ENCODE measurements at places on chromosomes 7 and 10. TPM values are rescaled to one million over a fixed set of nuclear protein-coding genes. Genes with fewer than 3 reads are reported as not detected.

DNA sequence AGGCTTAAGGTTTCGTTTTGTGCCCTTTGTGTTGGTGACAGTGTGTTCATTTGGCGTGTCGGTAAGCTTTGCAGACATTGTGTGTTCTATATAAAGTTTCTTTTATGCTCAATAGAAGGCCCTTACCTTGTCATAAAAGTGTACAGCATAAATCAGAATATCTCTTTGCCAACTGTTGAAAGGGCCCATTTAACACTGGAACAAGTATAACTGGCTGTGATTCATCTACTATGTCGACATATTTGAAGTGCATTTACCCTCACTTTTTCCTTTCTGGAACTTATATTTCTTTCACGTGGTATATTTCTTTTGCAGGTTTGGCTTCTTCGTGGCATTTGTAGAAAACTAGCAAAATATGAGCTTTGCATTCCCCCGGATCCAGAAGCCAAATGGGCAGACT lies 32.7 kb downstream of the EEPD1 start:
- H3K27ac ChIP-seq, result no peak overlapping the region
- peaks cover 7% of the 10 kb centered on the region for H3K4me1 ChIP-seq
- no peak overlapping the region for H3K4me3 ChIP-seq

RALA gene
- total RNA-seq, result 6.0 TPM

- H3K36me3 ChIP-seq, result no peaks in the 10 kb centered on the region
- H3K4me3 ChIP-seq, result no peak overlapping the region
- no peaks in the 10 kb centered on the region for H3K27me3 ChIP-seq
- no peak overlapping the region for H3K27ac ChIP-seq
These were observed 357.2 kb downstream of the HPSE2 start for GRCh38 chr10:98878418-98878817.

DNA sequence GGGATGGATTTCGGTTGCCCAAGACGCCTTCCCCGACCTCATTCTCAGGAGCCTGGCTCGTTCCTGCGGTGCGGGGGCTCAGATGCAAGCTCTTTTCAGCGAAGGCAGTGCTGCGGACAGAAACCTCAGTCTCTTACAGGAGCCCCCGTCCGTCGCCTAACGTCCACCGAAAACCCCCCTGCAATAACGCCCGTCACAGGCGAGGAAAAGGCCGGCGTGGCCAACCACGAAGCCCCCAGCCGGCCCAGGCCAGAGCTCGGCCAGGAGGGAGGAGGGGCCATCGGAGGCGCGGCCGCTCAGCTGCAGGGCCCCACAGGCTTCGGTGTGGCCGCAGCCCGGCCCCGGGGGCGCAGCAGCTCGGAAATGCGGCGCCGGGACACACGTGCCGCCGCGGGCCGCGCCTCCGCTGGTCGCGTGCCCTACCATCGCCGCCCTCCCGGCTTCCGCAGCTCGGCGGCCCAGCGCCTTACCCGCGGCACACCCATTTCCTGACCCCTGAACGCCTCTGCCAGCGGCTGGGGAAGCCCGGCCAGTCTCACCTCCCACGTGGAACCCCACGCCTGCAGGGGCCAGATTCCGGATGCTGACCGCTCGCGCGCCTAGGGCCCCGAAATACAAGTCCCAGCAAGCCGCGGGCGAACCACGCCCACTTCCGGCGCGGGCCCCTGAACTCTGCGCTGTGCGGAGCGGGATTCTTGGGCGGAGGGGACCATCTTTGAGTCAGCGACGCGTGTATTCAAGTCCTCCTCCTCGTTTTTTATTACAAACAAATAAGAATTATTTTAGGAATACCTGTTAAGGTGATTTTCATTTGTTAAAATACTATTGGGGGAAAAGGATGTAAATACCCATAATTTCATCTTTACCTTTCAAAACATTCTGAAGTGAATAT lies at the start of gene ZNF239:
ZNF239 (minus strand) TSS at position 616 of the 892 bp plus-strand sequence. CDS start 16,537 bp downstream, outside the sequence.
- H3K4me3 ChIP-seq, result peak within 1 kb of the TSS; percentile 74
- peak; percentile 96 for DNase-seq
- H3K27me3 ChIP-seq, result no peaks in the 10 kb centered on the region

DNA sequence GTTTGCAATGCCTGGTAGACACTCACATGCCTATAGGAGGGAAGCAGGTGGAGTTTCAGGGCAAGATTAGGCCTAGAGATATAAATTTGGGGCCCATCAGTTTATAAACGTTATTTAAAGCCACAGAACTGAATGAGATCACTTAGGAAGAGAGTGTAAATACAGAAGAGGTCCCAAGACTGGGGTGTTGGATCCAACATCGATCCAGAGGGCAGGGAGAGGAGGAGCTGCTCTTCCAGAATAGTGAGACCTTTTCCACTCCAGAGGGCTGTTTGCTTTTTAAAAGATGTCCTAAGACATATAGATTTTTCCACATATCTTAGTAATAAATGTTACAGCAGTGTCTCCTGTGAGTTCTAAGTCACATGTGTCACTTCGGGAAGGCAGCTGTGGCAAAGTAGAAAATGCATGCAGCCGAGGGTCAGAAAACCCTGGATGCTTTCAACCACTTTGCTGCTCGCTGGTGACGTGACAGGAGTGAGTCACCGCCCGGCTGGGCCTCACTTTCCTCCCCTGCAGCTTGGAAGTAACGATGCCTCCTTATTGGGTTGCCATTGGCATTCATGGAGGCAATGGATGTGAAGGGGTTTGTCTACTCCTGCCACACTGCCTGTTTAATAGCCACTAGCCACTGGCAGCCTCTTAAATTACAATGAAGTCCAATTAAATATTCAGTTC lies 95.4 kb downstream of the TRIL start:
- H3K27ac ChIP-seq, result no peak overlapping the region
- no peaks in the 10 kb centered on the region for H3K27me3 ChIP-seq
- no peaks in the 10 kb centered on the region for H3K36me3 ChIP-seq
- H3K4me1 ChIP-seq, result no peaks in the 10 kb centered on the region

DNA sequence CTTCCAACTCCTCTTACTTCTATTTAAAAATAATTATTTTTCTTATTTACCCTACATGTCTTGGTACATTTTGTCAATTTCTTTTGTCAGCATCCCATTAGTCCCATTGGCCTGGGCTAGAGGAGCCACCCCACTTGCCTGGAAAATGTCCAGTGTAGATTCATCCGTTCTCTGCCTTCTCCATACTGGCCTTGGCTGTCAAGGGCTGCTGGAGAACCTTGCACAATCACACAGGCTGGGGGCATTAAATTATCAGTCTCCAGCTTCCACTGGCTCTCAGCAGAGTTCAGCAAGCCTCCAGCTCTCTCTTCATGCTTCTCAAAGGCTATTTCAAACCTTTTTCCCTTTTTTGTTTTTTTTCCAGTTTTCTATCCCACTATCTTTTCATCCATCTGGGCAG lies 13.8 kb upstream of the ZCCHC24 start:
- H3K36me3 ChIP-seq, result no peaks in the 10 kb centered on the region
- H3K4me1 ChIP-seq, result no peaks in the 10 kb centered on the region
- no peak overlapping the region for H3K27ac ChIP-seq
- H3K4me3 ChIP-seq, result no peak overlapping the region
- H3K27me3 ChIP-seq, result no peaks in the 10 kb centered on the region
- no peak for DNase-seq

GRCh38 chr10:49150426-49150825 lies 16.6 kb upstream of the FAM170B start:
- no peaks in the 10 kb centered on the region for H3K4me1 ChIP-seq
- H3K36me3 ChIP-seq, result no peaks in the 10 kb centered on the region
- no peak for DNase-seq

Measured in ascending aorta (tissue), 2 donors.